CD4-positive, alpha-beta memory T cell (primary cell): ENCODE measurements at places on chromosomes 7 and 10.

GRCh38 chr10:131737543-131738395 is 163.0 kb upstream of the PPP2R2D start:
- DNase-seq: no peak

- no peak for DNase-seq
Measured at GRCh38 chr10:7133278-7133677, 277.6 kb downstream of the SFMBT2 start.

DNA sequence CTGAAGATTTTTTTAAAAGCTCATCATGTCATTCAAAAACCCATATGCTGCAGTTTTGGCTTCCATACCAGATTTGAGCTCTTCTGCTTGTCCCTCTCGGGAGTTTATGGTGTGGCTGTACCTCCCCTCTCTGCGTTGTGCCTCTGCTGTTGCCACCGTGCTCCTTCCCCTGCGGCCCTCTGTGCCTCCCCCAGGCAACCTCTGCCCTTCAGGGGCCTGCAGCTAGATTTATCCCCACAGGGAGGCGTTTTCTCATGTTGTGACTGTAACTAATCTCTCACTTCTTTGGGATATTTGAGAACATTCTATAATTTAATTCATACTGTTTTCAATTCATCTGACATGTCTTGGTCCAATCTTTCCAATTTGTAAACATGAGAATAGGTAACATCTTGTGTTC is 52.7 kb downstream of the TASOR2 start:
- DNase-seq: no peak

DNA sequence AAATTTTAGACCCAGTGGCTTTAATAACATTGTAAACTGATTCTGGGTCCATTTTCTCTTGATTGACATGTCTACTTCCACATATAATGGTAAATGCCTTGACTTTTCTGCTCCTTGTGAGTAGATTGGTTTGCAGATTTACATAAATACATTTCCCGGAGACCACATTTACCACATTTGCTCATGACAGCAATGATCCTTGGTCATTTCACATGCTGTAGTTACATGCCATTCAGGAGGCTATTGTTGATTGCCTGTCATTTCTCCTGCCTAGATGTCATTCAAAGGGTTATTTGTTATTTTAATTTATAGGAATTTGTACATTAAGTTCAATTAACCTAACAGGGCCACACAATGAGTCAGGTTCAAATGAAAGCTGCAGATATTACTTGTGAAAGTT is 280.5 kb downstream of the CNTNAP2 start:
- DNase-seq: no peak
